SK-N-SH (cell line): ENCODE measurements at places on chromosomes 6 and 20. TPM values are rescaled to one million over a fixed set of nuclear protein-coding genes. Genes with fewer than 3 reads are reported as not detected.

DNA sequence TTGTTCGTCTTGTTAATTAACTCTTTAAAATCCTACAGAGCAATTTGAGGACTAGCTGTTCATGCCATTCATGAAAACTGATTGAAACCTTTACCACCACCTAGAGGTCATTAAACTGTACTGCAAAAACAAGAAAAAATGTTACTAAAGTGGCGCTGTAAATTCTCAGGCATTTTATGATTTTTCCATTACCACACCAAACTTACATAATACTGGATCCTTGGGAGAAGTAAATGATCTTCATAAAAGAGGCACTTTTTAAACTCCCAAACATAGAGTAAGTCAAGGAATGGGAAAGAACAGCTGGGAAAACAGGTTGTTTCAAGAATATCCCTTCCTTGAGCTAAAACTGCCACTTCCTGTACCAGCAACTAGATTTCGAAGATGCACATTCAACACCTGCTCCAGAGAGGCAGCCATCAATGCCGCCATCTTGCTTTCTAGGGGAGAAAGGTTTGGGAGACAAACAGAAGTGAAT lies 54.3 kb downstream of the MYLIP start:
- peak; percentile 60 for DNase-seq

SUPT3H gene
- polyA plus RNA-seq, result 10.9 and 16.6 TPM in 2 replicates

DNA sequence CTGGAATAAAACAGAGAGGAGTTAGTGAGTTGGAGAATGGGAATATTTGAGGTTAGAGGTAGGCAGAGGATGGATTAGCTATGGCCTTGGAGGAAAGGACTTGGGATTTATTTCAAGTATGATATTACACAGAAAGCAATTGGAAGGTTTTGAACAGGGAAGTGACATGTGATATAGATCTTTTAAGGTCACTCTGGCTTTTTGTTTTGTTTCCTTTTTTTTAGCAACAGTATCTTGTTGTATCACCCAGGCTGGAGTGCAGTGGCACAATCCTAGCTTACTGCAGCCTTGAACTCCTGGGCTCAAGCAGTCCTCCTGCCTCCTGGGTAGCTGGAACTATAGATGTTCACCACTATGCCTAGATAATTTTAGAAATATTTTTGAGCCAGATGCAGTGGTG lies 190.3 kb downstream of the UTRN start:
- DNase-seq, result no peak

ACSS1 gene
- polyA plus RNA-seq, result 1.3 and 2.0 TPM in 2 replicates

CST7 gene
- polyA plus RNA-seq, result 0.07 and 0.08 TPM in 2 replicates

DNA sequence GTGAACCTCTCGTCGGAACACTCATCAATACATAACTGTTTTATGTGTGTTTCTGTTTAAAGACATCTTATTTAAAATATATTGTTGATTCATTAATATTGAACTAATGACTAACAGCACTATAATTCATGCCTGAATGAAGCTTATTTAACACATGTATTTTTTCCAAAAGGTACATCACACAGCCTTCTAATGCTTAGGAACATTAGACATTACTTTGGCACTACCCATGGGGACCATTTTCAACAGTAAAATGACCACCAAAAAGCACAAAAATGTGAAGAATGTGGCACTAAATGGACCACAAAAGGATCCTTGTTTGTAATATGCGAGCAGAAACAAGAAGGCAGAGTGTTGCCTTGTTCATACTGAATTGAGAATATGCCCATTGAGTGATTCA lies 109.2 kb downstream of the CEP57L1 start:
- no peak for DNase-seq
